ENCODE measurements at places on chromosomes 7 and 10. TPM values are rescaled to one million over a fixed set of nuclear protein-coding genes. Genes with fewer than 3 reads are reported as not detected.

GRCh38 chr7:106883456-106884026, 18.5 kb downstream of the PIK3CG start:
- DNase-seq, result no peak
- H3K36me3 ChIP-seq, result peaks cover 34% of the 10 kb centered on the region
- H3K27me3 ChIP-seq, result no peaks in the 10 kb centered on the region
- peaks cover 21% of the 10 kb centered on the region for H3K4me1 ChIP-seq
- H3K4me3 ChIP-seq, result no peak overlapping the region

DNA sequence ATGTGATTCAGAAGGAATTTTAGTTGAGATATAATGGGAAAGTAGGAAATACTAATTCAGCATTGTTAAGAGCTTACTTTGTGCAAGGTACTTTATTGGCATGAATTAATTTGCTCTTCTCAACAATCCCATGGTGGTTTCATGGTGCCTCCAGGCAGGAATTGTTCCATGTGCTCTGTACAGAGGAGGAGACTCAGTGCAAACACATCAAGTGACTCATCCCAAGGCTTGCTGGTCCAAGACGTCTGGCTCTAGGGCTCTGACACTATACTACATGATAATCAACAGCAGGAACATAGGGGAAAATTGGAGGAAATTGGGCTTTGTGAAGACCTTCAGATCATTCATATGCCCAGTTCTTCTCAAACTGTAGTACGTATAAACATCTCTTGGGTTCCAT, 66.5 kb upstream of the PRKG1 start:
- no peak overlapping the region for H3K4me3 ChIP-seq
- no peaks in the 10 kb centered on the region for H3K4me1 ChIP-seq
- peaks cover 6% of the 10 kb centered on the region for H3K27me3 ChIP-seq
- no peak for DNase-seq

The EFCAB10 gene
- total RNA-seq, result 0.42 TPM

The GPNMB gene
- total RNA-seq, result 6.3 TPM

DNA sequence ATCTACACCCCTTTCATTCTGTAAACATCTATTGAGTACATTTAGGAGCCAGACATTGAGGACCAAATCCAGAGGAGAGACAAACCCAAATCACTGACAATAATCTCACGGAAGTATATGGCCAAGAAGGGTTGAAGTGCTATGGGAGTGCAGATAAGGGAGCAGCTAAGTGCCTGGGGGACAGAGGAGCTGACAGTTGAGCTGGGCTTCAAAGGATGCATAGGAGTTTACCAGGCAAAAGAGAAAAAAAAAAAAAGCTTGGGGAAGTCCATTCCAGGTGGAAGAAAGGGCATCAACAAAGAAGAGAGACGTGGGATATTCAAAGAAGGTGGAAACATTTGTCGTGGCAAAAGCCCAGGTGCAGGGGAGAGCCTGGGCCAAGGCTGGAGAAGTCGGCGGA, 60.5 kb upstream of the NANOS1 start:
- no peak overlapping the region for H3K27ac ChIP-seq

- H3K4me1 ChIP-seq, result no peaks in the 10 kb centered on the region
- no peak overlapping the region for H3K27ac ChIP-seq
- no peaks in the 10 kb centered on the region for H3K36me3 ChIP-seq
- H3K27me3 ChIP-seq, result no peaks in the 10 kb centered on the region
Observed at GRCh38 chr7:85474234-85474633, 287.4 kb upstream of the SEMA3D start.

The C10orf53 gene
- not detected for total RNA-seq
